ENCODE measurements at places on chromosomes 7 and 10.

DNA sequence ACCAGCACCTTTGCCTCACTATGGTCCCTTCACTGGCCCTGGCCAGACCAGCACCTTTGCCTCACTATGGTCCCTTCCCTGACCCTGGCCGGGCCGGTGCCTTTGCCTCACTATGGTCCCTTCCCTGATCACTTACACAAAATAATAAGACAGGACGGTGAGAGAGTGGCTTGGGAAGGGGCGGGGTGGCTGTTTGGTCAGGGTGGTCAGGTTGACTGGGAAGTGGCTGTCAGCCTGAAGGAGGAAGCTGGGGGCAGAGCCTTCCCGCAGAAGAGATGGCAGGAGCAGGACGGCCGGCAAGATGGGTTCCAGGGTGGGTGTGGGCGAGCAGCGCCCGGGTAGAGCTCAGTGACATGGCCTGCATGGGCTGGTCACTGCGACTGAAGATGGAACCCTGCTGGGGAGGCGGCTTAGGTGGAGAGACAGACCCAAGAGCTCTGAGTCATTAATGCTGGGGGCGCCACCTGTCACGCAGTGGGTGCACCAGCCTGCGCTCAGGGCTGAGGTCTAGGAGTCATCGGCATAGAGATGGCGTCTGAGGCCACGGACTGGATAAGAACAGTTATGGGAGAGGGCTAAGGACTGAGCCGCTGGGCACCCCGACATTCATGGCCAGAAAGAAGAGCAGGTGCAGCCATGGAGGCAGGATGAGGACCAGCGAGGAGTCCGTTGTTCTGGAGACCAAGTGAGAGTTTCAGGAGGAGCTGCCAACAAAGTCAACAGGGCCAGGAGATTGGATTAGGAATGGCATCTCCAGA, 91.8 kb downstream of the CHST15 start:
- no peak for DNase-seq

DNA sequence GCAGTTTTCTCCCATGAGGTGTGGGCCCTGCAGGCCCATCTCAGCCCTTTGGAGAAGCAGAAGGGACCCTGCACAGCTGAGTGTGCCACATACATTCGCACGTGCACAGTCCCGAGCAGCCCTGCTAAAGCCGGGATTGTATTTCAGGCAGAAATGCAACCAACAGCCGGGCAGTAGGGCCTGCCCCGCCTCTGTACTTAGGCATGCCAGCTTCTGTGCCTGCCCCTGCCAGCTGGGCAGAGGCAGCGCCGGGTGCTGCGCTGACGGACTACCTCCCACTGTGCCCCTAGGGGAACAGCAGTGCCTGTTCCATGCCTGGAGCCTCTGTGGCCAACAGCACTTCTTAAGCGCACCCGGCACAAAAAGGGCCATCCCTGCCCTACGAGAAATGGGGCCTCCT, 170.3 kb downstream of the NEURL1 start:
- no peak for DNase-seq

DNA sequence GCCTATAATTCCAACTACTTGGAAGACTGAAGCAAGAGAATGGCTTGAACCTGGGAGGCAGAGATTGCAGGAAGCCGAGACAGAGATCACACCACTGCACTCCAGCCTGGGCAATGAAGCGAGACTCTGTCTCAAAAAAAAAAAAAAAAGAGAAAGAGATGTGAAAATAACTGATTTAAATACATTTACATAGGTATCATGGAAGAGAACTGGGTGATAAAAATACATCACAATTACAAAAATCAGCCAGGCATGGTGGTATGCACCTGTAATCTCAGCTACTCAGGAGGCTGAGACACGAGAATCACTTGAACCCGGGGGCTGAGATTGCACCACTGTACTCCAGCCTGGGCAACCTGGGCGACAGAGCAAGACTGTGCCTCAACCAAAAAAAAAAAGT, 19.8 kb downstream of the NANOS1 start:
- no peak for DNase-seq

DNA sequence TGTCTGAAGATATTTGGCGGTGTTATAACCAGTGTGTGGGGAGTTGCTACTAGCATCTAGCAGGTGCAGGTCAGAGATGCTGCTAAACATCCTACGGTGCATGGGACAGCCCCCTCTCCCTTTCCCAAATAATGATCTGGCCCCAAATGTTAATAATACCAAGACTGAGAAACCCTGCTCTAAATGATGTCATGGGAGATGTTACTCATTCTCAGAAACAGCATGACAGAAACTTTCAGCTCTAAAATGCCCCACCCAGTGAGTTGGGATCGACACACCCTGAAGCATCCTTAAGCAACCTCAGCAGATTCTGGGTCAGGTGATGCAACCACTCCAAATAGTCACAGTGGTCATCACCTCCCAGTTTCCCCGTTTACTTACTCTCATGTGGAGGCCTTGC, 108.8 kb upstream of the MPP7 start:
- peak; percentile 14 for DNase-seq

DNA sequence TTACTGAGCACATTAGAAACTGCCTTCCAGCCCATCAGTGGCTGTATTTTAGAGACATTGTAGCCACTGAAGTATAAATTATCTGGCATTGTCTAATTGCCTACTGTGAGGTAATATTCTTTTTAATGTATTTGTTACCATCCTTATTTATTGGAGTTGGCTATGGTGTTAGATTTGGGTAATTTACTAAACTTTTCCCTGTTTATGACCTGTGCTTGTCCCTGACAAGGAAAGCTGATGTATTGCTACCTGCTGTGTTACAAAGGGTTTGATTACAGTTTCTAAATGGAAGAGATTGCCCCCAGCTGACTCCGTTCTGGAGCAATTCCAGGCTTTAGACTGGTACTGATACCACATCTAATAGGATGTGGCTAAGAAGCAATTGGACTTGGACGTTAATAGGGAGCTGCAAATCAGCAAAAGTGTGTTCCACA, 12.3 kb upstream of the ASCC1 start:
- no peak for DNase-seq

GRCh38 chr7:119572132-119572531, 700.8 kb upstream of the KCND2 start:
- no peak for DNase-seq

GRCh38 chr10:111079781-111080180, 3.0 kb downstream of the ADRA2A start:
- no peak for DNase-seq

GRCh38 chr7:158133515-158134271, 453.9 kb downstream of the PTPRN2 start:
- no peak for DNase-seq

GRCh38 chr7:32937344-32938174, 19.7 kb upstream of the FKBP9 start:
- DNase-seq = peak; percentile 7

DNA sequence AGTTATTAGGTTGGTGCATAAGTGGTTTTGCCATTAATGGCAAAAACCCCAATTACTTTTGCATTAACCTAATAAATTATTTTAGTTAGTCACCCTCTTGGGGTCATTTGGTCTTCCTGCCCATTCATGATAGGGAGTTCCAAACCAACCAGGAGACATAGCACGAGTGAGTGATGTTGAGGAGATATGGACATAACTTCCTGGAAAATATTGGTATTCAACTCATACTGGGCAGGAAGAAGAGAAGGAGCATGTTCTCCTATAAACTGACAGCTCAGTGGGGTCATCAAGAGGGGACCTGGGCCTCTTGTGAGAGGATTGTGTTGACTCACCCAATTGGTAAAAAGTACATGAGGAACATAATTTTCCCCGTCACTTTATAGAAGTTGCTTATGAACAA, 23.7 kb downstream of the SPAG6 start:
- no peak for DNase-seq

GRCh38 chr7:133649593-133649992, 396.7 kb downstream of the EXOC4 start:
- DNase-seq = no peak

- no peak for DNase-seq
These were observed 97.5 kb upstream of the GJD4 start for GRCh38 chr10:35507519-35508109.

- DNase-seq = no peak
These were observed 957.4 kb upstream of the LRRTM3 start for GRCh38 chr10:65968437-65968836.

- no peak for DNase-seq
These were observed 6.1 kb downstream of the DENND11 start for GRCh38 chr7:141695803-141696289.

DNA sequence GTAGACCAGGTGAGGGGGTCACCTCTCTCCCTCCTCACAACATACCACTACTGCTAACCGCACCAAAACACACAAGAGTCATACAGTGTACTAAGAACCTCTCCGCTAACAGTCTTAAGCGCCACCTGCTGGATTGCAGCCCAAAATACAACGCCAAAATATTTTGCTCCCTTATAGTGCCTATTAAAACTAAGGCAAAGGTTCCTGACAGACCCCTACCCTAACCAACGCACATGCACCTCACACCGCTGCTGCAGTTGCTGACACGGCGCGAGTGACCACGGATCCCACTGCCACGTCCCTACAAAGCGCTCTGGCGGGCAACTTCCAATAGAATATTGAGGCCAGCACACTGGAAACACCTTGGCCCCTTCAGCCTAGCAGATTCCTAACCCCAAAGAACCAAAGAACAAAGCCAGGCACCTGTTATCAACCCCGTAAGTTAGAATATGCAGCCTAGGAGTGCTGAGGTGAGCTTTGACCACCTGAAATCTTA, 563.6 kb upstream of the SEMA3D start:
- DNase-seq = peak; percentile 52

DNA sequence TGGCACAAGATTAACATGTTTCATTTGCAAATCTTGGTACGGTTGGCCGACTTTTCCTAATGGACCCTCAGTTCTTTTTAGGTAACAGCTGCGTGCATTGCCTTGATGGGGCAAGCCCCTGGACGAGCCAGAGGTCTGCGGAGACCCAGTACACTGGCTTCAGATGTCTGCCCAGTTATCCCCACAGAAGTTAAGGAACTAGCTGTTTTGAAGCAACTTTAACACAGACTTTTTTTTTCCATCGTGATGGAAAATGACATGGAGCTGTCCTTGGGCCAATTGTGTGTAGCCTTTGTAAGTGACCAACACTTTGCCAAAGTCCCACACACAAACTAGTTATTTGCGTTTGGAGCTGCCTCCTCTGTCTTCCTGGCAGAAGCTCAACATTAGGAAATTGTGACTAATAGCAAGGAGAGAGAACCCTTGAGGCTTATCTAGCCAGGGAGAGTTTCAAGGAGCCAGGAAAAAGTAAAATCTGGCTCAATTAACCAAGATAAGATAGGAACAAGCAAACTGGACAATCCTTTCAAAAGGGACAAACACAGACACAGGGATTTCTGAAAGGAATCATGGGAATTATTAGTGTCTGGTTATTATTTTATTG, 99.6 kb upstream of the BMPER start:
- peak; percentile 38 for DNase-seq

DNA sequence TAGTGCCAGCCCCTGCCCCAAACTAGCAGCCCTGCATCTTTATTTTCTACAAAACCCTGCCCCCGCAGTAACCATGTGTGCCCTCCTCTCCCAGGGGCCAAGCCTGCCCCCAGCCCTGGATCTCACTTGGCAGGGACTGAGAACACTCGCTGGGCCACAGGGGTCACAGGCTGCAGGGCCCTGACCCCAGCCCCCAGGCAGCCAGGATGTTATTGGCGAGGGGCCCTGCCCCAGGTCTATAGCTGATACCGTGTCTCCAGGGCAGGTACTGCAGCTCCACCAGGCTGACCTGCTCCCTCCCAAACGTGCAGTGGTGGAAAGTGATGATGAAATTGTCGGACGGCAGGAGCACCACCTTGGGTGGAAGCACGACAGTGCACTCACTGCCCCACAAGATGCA, 35.9 kb upstream of the TUBB8 start:
- DNase-seq = no peak
